NCI-H2029 treated with DMSO at 0.1 percent for 48 hours (cell line): ENCODE measurements at places on chromosomes 13 and 19.

- no peak for DNase-seq
These were observed 11.8 kb downstream of the CCDC97 start for GRCh38 chr19:41321600-41322270.

- no peak for DNase-seq
These were observed 29.7 kb downstream of the MCF2L start for GRCh38 chr13:112998521-112999280.

GRCh38 chr13:53848366-53848961, 819.9 kb downstream of the OLFM4 start:
- no peak for DNase-seq

DNA sequence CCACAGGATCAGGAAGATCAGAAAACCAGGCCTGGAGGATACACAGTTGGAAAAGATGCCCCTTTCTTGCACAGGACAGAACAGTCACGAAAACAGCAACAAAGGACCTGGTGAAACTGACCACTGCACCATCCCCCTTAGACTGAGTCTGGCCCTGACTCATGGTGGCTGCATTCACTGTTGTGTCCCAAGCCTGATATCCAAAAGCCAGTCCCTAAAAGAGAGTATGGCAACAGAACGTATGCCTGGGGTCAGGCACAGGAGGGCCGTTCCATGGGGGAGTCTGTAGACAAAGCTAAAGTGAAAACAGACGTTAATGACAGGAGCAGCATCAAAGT, 301.1 kb upstream of the NBEA start:
- DNase-seq: no peak

DNA sequence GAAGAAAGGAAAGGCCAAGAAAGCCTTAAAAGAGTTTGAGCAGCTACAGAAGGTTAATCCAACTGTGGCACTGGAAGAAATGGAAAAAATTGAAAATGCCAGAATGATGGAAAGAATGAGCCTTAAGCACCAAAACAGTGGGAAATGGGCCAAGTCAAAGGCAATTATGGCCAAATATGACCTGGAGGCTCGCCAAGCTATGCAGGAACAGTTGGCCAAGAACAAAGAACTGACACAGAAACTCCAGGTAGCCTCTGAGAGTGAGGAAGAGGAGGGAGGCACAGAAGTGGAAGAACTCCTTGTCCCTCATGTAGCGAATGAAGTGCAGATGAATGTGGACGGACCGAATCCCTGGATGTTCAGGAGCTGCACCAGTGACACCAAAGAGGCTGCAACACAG, 5.1 kb downstream of the UTP14C start:
- DNase-seq: peak; percentile 15

- DNase-seq: peak; percentile 52
These were observed 121.6 kb upstream of the FRY start for GRCh38 chr13:31909864-31910551.

GRCh38 chr13:109737606-109738005, 48.8 kb downstream of the IRS2 start:
- DNase-seq: no peak
